ENCODE measurements at places on chromosomes 3 and 15.

DNA sequence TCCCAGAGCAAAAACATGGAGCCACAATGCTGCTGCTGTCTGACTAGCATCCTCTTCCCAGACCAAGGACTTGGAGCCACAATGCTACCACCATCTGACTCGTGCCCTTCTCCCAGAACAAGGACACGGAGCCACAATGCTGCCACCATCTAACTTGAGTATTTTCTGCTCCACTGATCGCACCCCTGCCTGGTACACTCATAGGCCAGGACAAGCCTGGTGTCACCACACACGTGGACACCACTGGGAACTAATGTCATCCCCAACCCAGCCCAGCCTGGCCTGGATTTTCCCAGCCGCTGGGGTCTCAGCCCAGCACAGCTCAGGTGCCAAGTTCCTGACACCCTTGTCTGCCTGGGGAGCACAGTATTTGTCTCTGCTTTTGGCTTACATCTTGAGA, 52.7 kb upstream of the GRIP2 start:
- no peak for DNase-seq

GRCh38 chr3:106629215-106629832, 747.9 kb upstream of the CCDC54 start:
- no peak for DNase-seq

DNA sequence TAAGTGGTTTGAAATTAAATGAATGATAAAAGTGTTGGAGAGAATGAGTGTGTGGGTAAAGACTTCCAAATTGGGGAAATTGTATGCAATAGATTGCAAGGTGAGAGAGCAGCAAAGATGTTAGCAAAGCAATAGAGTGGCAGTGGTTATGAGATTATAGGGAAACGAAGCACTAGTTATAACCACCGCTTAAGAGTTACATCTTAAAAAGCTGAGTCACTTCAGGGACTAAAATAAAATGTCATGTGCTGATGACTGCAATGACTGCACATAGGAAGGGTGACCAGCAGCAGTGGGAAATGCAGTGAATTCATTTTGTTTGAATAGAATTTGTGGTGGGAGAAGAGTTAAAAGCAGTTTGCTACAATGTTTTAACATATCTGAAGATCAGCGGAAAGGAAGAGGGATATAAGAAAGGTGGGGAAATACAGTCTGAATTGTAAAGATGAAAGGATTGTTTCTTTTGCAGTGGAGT, 127.3 kb downstream of the RAP2B start:
- DNase-seq, result no peak

- no peak for DNase-seq
These were observed 59.5 kb upstream of the STRIT1 start for GRCh38 chr3:155352900-155353490.

GRCh38 chr3:51389423-51390183, 1.5 kb upstream of the RBM15B start:
- DNase-seq, result peak; percentile 63

- DNase-seq, result no peak
These were observed 275.9 kb downstream of the ZIC4 start for GRCh38 chr3:147130461-147130860.

DNA sequence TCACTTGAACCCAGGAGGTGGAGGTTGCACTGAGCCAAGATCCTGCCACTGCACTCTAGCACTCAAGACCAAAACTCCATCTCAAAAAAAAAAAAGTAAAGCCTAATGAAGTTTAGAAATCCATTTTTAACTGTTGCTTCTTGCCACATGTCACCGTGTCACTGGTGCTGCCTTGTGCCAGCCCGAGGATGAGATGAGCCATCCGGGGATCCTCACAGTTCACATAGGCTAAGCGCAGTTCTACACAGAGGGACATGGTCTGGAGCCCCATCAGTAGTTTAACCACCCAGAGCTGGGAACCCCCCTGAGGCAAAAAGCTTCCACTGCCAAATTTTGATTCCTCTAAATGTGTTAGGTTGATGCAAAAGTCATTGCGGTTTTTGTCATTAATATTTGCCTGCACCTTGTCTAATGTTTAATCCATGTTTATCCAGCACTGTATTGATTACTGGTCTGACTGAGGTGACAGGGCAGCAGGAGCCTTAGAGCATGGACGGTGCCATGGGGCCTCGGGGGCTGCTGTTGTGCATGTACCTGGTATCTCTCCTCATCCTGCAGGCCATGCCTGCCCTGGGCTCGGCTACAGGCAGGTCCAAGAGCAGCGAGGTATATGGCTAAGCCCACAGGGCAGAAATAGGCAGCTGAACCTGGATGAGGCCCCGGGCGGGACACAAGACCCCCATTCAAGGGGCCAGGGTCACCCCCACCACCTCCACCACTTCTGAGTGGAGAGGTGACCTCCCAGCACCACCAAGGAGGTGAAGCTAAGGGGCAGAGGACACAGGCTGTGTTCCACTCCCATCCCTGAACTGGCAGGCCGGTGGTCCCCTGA, at the start of gene ITIH1:
Gene ITIH1 (plus strand): TSS at position 473 of the 832 bp plus-strand sequence. CDS start 17 bp downstream, at position 490.
- no peak for DNase-seq

- DNase-seq, result no peak
These were observed 61.4 kb downstream of the TASOR start for GRCh38 chr3:56621681-56622080.

- DNase-seq, result no peak
These were observed 8.3 kb upstream of the VILL start for GRCh38 chr3:37982331-37982730.

DNA sequence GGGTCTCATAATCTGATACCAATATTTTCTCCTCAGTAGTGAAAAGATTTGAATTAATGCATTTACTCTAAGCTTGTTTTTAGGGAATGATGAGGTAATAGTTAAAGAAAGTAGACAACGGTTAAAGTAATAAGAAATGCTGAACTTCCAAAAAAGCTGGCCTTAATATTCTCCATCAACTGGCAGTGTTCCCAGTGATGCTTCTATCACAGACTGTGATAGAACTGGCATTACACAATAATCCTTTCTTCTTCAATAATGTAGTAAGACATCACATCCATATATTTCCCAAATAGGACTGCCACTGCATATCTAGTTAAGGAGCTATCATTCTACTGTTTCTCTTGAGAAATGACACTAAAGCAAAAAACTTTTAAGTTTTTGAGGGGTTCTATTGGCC, 188.7 kb downstream of the IL5RA start:
- DNase-seq, result no peak

DNA sequence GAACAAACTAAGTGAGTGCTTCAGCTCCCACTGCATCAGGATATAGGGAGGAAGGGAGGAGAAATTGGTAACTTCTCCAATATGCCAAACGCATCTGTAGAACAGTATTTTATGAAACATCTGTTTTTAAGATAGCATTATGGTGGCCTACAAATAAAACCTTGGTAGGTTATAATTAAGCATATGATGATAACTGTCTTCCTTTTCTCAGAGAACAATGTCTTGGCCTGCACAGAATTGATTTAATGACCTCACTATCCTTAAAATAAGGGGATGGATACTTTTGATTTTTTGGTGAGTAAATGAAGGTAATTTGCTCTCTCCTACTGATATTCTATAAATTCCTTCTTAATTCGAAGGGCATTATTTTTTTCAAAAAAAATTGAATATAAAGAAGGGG, 451.5 kb upstream of the TGFBR2 start:
- DNase-seq, result no peak

Data from endothelial cell (in vitro differentiated cells).